Stimulated activated naive CD4-positive, alpha-beta T cell treated with Interleukin-2 at 50 U/mL for 16 hours (primary cell): ENCODE measurements at places on chromosomes 12 and 14.
A peak's percentile ranks its signal among the peaks of the same experiment; 100 is the strongest.

DNA sequence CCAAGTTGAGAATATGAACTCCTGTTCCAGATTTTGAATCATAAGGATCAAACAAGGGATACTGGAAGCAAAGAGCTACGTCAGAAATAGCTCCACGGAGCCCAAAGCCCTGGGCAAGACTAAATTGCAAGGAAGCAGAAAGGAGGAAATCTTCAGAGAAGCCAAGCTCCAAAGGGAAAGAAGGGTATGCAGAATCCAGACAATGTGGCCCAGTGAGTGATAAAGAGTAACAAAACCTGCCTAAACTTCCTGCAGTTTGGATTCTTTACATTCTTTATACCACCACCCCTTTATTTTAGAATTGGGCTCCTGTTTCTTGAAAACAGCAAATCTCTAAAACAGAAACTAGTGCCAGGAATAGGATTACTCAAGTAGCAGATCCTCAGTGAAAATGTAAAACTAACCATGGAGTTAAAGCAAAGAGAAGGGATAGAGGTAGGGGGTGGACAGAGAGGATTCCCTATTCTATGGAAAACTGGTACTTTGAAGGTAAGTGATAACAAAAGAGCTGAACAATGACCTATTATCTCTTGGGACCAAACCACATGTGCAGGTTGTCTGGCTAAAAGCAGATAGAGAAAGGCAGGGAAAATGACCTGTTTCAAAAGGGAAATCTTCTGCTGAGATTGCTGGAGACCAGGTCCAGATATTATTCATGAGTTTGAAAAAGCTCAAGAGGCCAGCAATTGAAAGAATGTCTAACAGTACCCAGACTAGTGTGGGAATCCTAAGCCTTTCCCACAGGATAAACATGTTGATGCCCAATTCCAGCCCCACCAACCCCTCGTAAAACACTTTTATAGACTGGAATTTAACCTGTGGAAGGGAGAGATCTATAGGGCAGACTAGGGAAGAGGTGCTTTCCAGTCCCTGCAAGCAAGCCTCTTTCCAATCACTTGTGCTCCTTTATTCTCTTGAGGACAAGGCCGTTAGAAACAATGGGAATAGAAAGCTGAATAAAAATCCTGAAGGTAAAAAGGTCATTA lies 24.5 kb downstream of the MBIP start:
- DNase-seq: no peak

DNA sequence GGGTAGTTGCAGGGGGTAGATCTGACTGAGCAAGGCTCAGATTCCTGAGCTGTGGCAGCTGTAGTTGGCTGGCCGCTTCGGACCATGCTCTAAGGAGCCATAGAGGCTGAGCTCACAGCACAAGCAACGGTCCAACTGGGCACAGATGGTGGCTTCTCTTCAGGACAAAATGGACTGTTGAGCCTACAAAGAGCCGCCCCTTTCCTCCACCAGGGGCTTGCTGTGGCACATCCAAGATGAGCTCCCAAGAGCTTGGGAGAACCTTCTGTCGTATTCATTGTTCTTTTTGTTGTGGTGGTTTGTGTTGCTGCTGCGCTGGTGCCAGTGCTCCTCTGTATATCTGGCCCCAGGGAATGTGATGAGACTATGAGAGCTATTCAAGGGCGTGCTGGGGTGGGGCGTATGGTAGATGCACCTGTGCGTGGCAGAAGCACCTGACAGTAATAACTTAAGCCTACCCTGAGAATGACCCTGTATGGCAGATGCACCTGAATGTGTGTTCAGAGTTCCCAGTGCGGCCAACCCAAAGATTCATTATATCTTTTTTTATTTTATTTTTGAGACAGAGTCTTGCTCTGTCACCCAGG lies 17.8 kb upstream of the LGALS3 start:
- DNase-seq: no peak

- DNase-seq: no peak
Measured at GRCh38 chr12:20197411-20197810, 170.9 kb upstream of the PDE3A start.

- peak; percentile 62 for DNase-seq
Measured at GRCh38 chr14:49586673-49587460, 687 bp upstream of the RPS29 start.

GRCh38 chr12:62761658-62762057 lies 173.3 kb downstream of the PPM1H start:
- no peak for DNase-seq

GRCh38 chr14:50263321-50263720 lies 31.9 kb upstream of the SOS2 start:
- no peak for DNase-seq

GRCh38 chr14:105139212-105139825 lies 29.3 kb downstream of the JAG2 start:
- no peak for DNase-seq

- DNase-seq: no peak
Measured at GRCh38 chr12:122486805-122487426, 13.8 kb downstream of the ZCCHC8 start.

DNA sequence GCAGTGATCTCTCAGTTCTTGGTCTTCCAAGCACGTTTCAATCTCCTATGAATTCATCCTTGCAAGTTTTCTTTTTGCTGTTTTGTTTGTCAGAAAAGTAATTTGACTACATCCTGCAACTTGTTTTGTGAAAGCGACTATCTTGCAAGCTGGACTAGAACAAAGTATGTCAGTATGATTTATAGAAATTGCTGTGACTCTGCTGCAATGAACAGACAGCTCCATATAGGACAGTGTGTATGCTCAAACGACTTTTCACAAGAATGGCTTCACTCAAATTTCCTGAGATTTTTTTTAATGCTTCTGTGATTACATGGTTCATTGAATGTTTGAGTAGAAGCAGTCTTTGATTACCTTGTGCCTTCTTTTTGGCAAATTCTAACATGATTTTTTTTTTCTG lies 123.5 kb upstream of the TRHDE start:
- no peak for DNase-seq

DNA sequence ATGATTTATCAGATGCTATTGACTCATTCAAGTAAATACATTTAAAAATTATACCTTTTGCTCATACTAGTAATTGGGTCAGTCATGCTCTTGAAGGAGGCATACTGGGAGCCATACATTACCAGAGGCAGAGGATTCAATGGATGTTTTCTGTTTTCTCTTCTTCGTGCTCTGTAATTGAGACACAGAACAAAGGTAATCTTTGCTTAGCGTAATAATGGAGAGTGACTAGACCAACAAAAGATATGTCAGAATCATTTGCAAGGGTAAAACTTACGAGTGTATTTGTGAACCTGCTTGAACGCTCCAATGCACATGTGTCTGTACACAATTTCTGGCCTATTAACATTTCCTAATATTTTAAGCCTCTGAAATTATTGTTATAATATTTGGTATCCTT lies 296.4 kb downstream of the FOXG1 start:
- no peak for DNase-seq

DNA sequence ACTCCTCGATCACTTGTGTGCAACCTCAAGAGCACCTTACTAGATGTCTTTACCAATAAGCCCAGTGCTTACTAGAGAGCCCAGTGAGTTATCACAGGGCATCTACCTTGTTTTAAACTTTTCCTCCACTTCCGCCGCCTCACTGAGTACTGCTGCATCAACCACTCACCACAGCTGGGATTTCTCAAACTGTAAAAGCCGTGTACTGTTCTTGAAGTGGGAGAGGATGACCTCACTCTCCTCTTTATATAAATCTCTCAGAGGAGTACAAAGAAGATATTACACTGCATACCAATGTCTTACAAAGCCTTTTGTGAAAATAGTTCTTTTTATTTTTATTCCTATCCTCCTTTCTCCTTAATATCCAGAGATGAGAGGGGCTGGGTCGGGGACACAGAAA lies 94.1 kb downstream of the PLCZ1 start:
- no peak for DNase-seq
